ENCODE measurements at places on chromosomes 2 and 18. TPM values are rescaled to one million over a fixed set of nuclear protein-coding genes. Genes with fewer than 3 reads are reported as not detected.

DNA sequence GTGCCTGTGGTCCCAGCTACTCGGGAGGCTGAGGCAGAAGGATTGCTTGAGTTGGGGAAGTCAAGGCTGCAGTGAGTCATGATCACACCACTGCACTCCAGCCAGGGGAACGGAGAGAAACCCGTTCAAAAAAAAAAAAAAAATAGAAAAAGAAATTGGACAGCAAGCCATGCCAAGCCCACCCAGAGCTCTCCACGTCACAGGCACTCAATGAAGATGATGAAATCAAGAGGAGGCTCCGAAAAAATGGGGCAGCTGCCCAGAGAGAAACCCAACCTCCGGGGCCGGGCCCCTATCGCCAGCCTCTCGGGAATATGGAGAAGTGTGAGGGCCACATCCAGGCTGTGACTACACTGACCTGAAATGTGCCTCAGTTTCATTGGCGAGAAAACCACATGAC is 40.0 kb downstream of the BIN1 start:
- no peak for DNase-seq

DNA sequence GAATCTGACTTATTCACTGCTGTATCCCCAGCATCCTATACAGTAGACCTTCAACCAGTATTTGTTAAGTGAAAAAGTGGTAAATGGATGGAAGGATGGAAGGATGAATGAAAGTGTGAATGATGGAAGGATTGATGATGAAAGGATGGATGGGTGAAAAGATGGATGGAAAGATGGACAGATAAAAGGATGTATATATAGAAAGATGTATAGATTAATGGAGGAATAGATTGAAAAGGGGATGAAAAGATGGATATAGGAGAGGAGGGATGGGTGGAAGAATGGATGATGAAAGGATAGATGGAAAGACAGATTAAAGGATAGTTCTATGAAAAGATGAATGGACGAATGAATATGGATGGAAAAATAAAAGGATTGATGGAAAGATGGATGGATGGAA is 50.0 kb downstream of the PSD4 start:
- no peak for DNase-seq

Gene ONECUT2
- not detected for total RNA-seq

Gene NEB
- 0.27 TPM for total RNA-seq

GRCh38 chr18:66508937-66509336 is 95.0 kb downstream of the CDH19 start:
- no peak for DNase-seq

DNA sequence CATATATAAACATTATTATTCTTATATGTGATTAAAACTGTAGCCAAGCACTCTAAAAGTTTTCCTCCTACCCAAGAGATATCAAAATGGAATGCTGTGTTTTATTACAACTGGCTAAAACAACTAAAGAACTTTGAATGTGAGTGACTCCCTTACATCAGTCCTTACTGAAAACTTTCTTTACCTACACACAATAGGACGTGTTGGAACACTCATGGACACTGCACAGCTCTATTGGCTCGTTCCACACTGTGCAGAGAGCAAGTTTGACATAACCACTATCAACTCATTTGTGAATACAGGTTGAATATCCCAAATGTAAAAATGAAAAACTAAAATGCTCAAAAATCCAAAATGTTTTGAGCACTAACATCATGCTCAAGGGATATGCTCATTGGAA is 650.6 kb downstream of the SLC4A3 start:
- DNase-seq = no peak

Gene NCKAP5
- not detected for total RNA-seq

GRCh38 chr2:214104219-214104618 is 306.6 kb upstream of the VWC2L start:
- no peak for DNase-seq

- no peak for DNase-seq
Measured at GRCh38 chr18:74582642-74583041, 15.0 kb upstream of the ZNF407 start.

DNA sequence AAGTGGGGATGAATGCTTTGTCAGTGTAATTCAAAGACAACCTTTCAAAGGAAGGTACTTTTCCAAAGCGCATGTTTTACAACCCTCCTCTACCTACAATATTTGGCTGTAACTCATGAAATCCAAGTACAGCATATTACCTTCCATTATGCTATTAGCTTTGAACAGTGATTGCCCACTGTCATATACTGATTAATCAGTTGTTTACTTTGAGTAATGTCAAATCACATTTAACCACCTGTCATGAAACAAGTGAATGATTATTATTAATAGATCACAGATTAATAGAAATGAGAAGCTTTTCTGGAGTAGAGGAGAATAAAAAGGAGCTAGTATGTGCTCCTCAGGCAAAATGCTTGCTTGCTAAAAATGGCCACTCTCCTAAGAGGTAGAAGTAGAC is 150.5 kb upstream of the SMAD7 start:
- no peak for DNase-seq

DNA sequence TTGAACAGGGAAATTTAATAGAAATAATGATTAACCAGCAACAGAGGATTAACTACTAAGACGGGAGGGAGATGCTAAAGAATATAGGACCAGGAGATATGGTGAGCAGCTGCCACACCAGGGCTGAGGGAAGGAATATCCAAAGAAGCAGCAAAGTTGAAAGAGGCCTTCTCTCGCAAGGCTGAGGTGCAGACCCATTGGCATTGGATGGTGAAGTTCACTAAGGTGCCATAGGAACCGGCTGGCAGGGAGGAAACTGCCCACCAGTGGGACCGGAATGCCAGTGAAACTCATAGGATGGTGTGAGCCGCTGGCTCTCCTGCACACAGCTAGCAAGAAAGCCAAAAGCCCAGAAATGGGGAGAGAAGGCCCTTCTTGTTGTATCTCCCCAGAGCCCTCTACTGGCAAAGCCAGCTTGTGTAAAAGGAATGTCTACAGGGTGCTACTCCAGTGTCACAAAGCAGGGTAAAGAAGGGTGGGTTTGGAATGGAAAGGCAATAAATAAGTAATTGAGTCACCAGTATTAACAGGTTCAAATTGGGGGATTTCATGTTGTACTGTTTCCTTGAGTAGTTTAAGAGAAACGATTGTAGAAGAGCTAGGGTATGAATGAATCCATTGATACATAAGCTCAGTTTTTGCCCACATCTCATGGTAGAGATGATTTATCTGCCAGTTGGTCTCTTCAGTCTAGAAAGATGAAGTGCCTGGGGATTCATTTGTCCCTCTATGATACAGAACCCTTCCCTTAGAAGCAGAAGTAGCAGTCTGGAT is 36.0 kb downstream of the FARP2 start:
- no peak for DNase-seq

GRCh38 chr2:169562519-169562918 is 11.1 kb downstream of the FASTKD1 start:
- DNase-seq = no peak

DNA sequence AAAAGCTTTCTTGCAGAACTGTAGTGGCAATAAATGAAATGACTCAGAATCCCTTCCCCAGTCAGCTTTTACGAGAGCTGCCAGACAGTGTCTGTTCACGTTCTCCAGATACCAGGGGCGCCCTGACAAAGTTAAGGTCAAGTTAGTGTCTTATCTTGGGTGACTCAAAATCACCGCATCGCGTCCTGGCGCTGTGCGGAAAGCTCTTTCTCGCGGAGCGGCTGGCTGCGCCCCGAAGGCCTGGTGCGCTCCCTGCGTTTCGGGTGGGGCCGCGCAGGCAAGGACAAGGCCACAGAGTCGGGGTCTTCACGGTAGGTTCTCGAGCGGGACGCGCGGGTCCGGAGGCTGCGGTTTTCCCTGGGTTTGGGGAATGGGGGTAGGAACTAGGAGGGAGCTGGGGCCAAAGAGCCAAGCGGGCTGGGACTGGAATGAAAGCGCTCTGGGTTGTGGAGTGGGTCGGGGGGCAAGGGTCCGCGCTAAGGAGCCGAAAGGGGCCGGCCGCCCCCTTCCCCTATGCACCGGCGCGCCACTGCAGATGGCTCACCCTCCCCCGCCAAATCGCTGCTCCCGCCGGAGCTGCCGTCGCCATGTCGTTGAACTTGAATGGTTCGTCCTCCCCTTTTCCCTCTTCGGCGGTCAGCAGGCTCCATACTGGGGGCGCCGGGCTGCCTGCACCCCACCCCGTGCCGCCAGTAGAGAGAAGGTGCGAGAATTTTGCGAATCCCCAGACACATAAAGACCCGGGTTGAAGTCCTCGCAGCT is 2.6 kb upstream of the HOXD11 start:
- no peak for DNase-seq

DNA sequence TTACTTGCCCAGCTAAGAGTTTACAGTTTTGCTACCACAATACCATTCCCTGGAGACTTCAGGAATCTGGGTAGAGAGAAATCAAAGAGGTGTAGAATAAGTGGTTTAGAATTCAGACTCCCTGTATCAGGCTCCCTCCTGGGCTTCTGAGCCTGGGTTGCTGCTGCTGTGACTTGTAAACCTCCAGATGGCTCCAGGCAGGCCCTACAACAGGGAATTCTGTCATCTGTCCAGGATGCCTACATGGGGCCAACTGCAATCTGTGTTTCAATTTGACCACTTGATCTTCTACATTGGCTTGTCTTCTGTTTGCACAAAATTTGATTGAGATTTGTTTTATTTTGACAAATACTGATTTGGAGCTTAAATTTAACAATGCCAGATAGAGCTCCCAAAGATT is 183.9 kb downstream of the RAD51AP2 start:
- DNase-seq = no peak

DNA sequence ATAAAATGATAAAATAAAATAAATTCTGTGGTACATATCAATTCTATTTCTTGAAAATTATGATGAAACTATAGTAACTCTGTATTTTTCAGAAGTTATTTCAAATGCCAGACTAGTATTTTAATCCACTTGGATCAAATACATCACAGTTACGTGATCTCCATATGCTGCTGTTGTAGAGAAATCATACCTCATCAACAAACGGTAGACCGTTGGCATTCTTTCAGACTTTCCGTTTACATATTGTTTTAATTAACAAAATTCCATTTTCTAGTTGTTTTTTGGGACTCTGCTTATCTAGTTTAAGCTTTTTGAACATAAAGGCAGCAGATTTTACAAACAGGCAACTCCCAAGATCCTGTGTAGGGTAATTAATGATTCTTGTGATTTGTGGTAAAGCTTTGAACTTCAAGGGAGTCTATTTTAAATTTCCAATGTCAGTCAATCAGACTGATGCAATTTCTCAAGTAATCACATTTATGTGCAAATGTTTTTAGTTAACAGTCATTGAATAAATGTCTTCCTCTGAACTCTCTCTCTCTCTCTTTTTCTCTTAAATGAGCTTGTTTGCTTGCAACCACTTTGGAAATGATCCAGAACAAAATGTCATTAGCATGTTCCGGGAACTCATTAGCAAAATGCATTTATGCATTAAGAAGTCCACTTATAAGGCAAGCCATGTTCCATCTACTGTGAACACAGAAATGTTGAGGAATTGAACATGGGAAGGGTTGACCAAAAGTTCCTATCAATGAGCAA is 31.8 kb downstream of the NYAP2 start:
- DNase-seq = no peak

DNA sequence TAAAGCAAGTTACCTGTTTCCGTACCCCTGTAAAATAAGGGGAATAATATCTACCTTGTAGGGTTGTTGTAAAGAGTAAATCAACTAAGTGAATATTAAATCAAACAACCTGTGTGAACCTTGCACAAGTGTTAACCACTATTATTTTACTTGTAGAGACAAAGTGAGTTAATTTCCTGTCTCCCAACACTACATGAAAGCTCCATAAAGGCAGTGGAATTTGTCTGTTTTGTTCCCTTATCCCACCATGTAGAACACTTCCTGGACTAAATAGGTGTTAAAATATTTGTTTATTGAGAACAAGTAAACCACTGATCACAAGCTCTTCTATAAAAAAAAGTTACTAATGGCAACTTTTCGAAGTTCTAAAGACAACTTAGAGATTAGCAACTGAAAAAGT is 3.3 kb downstream of the ARL5A start:
- no peak for DNase-seq

- no peak for DNase-seq
Measured at GRCh38 chr18:55900380-55900779, 312.4 kb upstream of the TCF4 start.

DNA sequence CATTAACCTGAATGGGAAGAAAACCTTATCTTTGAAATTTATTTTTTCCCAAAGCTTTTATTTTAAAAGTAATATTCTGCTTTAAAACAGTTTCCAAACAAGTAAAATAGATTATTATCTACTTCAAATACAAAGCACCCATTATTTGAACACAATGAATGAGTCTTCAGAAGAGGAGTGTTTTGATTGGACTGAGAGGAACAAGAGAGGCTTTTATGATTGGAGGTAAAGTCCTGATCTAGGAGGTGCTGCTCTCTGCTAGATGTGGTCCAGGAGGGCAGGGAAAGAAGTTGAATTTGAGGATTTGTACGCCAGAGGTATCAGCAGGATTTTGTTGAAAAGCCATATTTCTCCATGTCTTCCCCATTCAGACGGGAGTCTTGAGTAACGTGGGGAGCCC is 900.7 kb downstream of the SOCS6 start:
- no peak for DNase-seq

GRCh38 chr2:187922846-187923245 is 368.6 kb upstream of the TFPI start:
- no peak for DNase-seq

- no peak for DNase-seq
Measured at GRCh38 chr2:162477011-162477410, 133.1 kb downstream of the GCA start.

DNA sequence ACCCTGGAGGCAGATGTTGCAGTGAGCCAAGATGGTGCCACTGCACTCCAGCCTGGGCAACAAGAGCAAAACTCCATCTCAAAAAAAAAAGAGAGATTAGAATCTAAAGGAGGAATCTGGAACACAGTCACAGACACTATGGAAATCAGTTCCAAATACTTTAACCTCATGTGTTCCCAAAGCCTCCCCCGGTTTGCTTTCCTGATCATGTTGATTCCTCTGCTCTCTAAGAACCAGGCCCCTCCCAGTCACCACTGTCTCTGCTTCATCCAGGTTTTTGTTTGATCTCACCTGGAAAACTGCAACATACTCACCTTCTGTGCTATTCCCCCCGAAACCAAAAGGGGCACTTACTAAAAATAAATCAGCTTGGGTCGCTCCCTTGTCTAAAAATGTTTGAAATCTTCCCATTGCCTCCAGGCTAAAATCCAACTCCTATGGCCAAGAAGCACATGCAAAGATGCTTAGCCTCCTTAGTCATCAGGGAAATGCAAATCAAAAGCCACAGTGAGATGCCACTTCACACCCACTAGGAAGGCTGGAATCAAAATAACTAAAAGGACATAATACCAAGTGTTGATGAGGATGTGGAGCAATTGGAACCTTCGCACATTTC is 6.2 kb upstream of the NEU2 start:
- DNase-seq = no peak
